Activated naive CD4-positive, alpha-beta T cell treated with anti-CD3 and anti-CD28 coated beads, Interleukin-2, amount 10 ng/mL, durations not matched to agents 5 hours and 36 hours (primary cell): ENCODE measurements at places on chromosomes 6 and 20. TPM values are rescaled to one million over a fixed set of nuclear protein-coding genes. Genes with fewer than 3 reads are reported as not detected.

The AARS2 gene
- 14.6 TPM for total RNA-seq

The SEL1L2 gene
- total RNA-seq: not detected

The NMBR gene
- total RNA-seq: not detected

The ZNF831 gene
- total RNA-seq: 9.7 TPM

The IPCEF1 gene
- total RNA-seq: 20.0 TPM
